ENCODE measurements at places on chromosomes 4 and X.

- no peak for DNase-seq
Measured at GRCh38 chrX:120316587-120317283, 5.5 kb upstream of the TMEM255A start.

DNA sequence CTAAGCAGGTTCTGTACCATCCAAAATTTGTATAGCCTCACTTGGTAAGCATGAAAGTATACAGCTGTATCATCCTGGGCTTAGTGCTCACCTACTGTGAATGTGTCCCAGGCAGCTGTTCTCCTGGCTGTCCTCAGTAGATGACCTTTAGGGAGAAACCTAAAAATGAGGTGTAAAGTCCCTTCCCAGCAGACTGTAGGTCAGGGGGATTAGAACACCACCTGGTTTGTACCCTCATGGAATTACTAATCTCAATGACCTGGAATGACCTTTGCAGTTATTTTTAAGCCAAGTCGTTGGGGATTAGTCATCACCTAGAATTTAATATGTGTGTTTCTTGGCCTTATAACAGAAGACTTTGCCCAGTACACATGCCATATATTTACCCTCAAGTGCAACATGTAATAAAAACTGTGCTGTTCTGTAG, 39.1 kb upstream of the MBTPS2 start:
- peak; percentile 32 for DNase-seq

DNA sequence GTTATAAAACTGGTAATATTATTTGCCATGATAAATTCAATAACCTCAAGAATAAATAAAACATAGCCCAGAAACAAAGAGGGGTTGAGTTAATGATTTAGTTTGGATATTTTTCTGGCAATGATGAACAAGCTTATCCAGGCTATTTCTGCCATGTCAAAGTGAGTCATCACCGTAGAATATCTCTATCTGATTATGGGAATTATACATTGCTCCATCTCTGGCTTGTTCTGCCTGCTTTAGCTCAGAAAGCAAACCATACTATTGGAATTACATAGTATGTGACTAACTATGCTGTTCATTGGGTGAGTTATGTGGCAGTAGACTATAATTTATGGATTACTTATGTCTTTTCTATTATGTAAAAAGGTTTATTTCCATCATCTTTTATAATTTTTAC, 680.1 kb upstream of the AADAT start:
- DNase-seq = no peak

DNA sequence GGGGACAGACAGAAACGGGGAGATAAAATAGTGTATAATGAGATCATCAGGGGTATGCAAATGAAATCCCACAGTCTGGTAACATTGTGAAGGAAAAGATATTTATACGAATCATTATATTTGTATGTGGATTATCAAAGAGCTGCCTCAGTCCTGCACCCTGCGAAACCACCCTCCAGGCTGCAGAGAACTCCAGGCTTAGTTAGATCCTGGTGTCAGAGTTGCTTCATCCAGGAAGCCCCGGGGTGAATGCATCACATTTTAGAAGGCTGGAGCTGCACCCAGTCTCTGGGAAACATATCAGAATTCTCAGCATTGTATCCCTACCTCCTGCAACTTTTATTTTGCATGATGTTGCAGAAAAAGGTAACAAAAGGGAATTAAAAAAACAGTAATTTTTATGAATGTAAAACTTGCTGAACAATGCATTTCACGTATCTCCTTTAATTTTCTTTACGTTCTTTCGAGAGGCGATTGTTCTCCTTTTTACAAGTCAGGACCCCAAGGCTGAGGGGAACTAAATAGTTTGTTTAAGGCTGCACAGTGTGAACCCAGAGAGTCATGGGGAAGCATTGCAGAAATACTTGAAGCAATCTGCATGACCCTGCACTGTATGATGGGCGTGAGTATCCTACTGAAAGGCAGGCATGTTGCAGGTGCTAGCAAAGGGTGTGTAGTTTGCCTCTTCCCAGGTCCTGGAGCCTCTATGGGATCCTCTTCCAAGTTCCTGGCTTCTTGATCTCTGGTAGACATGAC, 299.5 kb upstream of the CLNK start:
- DNase-seq = no peak

GRCh38 chr4:43353552-43353951, 461.0 kb downstream of the GRXCR1 start:
- no peak for DNase-seq

DNA sequence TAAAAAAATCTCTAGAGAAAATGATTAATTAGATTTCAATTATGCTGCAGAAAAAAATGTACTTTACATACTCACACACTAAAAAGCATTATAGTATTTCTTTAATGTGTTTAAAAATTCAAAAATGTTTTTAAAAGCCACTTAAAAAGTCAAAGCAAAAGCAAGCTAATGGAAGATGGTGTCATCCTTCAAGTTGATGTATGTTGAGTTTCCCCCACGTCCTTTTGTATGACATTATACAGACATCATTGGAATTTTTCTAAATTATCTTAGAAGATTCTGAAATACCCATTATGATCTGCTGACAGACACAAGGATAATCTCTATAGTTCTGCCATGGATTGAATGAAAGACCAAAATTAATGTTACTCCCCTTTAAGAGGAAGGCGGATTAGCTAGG, 393.7 kb upstream of the TENM3 start:
- DNase-seq = no peak

GRCh38 chrX:22758807-22759481, 240.8 kb upstream of the DDX53 start:
- peak; percentile 33 for DNase-seq

- DNase-seq = peak; percentile 69
Measured at GRCh38 chrX:112820364-112821268, 20.0 kb downstream of the AMOT start.

DNA sequence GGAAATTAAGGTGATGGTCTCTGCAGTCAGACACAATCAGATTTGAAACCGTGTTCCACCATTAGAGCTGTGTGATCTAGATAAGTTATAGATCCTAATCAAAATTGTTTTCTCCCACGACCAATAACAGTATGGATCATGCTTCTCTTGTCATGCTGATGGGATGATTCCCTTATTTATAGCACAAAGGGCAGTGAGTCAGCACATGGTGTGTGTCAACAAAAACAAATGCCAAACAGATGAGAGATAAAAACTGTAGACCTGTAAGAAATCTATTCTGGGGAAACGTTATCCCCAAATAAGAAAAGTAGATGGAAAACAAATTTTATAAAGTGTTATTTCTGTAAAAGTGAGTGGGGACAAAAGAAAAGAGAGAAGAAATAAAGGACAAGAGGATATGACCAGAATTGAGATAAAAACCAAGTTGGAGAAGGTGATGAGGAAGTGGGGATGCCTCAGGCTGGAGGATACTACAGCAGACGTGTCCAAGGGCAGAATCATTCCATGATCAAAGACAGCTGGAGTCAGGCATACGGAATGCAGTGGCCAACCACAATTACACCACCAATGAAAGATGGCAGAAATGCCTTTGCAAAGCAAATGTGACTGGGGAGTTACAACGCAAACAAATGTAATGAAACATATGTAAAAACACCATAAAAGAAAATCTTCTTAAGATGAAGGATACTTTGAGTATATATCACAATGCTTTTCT, 377.8 kb upstream of the PRKX start:
- no peak for DNase-seq

- no peak for DNase-seq
Measured at GRCh38 chr4:146592019-146592418, 46.7 kb upstream of the POU4F2 start.

- no peak for DNase-seq
Measured at GRCh38 chr4:104629601-104630000, 134.9 kb upstream of the CXXC4 start.

DNA sequence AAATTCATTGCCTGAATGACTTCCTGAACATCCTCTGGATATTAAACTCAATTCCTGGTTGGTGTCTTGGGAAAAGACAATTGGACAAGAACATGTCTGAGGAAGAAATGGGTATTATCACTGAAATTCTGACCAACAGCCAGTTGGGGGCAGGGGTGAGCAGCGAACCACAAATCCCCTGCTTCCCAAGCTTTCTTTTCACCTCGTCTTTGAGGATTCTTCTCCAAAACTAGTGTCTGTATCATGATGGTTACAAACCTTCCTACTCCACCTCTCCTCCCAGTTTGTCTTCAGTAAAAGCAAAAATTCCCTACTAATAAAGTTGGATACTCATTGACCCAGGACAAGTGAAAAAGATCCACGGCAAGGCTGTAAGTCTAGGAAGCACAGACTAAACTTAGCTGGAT, 48.3 kb upstream of the WDR1 start:
- DNase-seq = peak; percentile 14

GRCh38 chr4:139912445-139912844, 241.5 kb downstream of the MAML3 start:
- no peak for DNase-seq

DNA sequence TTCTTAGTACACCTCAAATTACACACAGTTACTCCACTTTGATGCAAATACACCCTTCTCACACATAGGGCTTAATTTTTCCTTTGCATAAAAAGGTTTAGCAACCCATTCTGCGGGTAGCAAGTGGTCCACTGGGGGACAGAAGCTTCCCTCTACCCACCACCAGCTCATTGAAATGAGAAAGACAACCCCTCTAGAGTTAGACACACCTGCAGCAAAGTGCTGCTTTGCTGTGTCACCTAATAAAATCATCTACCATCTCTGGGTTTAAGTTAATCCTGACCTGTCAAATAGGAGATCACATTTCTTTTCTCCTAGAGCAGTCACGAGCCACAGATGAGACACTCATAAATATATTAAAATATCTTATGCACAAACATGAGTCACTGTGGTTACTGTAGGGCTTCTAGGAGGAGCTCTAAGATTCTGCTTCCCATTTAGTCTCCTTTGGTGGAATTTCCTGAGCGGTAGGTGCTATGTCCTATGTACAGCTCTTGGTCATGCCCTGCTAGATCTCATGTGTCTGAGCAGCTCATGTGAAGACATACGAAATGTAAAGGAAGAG, 11.9 kb downstream of the BMX start:
- no peak for DNase-seq

DNA sequence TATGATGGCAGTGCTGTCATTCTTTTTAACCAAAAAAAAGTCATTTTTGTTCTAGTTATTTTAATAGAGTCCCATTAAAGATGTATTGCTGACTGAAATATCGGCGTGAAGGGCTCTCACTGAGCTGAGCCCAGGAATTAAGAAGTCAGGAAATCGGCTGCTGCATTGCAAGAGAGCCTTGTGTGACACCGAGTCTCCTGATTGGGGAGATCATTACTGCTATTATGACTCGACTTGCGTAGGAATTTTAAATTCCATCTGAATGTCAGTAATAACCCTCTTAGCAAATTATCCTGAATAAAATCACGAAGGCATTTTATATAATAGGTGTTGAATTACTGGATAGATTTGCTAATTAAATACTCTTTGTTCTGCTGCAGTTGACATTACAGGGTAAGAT, 111.5 kb downstream of the POLA1 start:
- no peak for DNase-seq

GRCh38 chr4:139596034-139596683, 40.1 kb upstream of the SETD7 start:
- DNase-seq = no peak

GRCh38 chr4:143021384-143021783, 163.3 kb upstream of the USP38 start:
- DNase-seq = no peak

- no peak for DNase-seq
Measured at GRCh38 chr4:177239477-177239876, 70.2 kb upstream of the NEIL3 start.

GRCh38 chr4:173019664-173020063, 148.9 kb upstream of the GALNT7 start:
- DNase-seq = peak; percentile 37

GRCh38 chr4:1187182-1187581, 14.8 kb upstream of the SPON2 start:
- peak; percentile 62 for DNase-seq

GRCh38 chr4:94870146-94870545, 112.4 kb downstream of the BMPR1B start:
- no peak for DNase-seq

GRCh38 chrX:21479695-21480270, 105.6 kb downstream of the CNKSR2 start:
- DNase-seq = peak; percentile 70

Data from NCI-H69 (cell line).